Retinal pigment epithelial cell (primary cell): ENCODE measurements at places on chromosomes 12 and 14.

DNA sequence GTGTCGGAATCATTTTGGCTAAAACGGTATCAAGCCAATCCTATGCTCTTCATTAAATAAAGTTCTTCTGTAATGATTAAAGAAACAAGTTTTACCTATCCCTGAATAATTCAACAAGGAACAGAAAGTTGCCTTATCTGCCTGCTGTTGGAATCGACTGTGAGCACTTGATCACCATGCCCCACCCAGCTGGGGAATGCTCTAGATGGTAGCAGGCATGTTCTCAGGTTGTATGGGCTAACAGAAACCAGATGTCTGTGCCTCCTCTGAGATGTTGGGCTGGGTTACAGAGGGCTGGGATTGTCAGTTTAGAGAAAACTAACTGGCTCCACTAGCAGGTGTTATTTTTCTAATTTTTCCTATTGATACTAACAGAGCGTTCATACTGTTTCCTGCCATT, 28.9 kb downstream of the RTRAF start:
- no peak for DNase-seq

DNA sequence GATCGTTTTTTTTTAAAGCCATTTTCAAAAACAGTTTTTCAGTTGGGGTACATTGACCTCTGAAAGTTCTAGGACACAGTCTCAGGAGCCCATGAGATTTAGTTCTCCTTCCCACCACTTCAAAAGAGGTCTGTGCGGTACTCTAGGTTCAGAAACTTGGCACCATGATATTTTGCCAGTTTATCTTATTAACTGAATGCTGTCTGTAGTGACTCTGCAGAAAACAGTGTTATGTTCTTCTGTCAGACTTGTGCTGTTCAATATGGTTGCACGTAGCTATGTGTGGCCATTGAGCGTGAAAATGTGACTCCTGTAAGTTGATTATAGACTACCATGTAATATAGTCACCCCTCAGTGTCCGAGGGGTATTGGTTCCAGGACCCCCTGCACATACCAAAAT, 35.9 kb downstream of the CRADD start:
- no peak for DNase-seq

GRCh38 chr14:67943947-67944346, 124.4 kb downstream of the RAD51B start:
- peak; percentile 85 for DNase-seq

DNA sequence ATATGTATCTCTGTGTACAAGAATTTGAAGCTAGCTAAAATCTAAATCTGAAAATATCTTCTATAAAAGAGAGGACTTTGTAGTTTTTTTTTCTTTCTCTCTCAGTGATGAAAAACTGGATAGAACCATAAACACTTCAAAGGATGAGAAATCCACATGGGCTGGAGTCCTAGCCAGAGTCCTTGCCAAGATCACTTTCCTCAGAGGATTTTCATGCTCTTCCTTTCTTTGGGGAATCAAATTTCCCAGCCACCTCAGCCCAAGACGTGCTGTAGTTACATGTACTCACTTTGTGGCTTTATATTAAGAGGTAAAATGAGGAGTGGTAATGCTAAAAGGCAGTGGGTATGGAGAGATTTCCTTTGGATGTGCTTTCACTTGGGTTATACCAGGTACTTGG, 110.3 kb downstream of the SLC38A1 start:
- DNase-seq = no peak

GRCh38 chr14:99155173-99156089, 116.6 kb downstream of the BCL11B start:
- no peak for DNase-seq

GRCh38 chr14:94612174-94612573, at the start of gene SERPINA3:
Gene SERPINA3, plus strand, starts transcription at chr14:94612391. Its CDS starts 2,051 bp downstream, at chr14:94614442.
- DNase-seq = peak; percentile 54

- DNase-seq = no peak
These were observed 130.5 kb downstream of the SLC41A2 start for GRCh38 chr12:104827587-104827986.

DNA sequence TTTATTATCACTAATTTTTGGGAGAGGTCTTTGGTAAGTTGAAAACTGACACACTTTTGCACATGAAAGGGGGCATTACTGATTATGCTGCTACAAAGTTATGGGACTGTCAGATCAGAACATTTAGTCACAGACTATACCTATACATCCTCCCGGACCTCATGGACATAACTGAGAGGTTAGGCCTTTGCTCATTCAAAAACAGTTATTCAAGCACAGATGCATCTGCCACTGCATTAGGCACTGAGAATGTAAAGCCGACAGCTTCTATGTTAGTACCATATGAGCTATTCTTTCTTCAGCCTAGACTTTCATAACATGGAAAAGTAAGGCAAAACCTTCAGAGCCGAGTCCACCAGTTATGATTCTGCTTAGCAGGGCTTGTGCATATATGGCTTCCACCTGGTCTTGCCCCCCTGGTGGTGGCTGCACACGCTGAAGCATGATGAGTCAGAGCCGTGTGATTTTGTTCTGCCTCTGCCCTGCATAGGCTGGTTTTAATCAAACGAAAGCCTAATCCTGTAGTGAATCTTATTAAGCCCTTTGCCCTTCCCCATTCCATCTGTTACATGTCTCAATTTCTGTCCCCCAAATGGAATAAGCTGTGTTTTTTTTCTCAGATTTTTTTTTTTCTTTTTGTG, 21.8 kb upstream of the RNU6-8 start:
- peak; percentile 80 for DNase-seq

DNA sequence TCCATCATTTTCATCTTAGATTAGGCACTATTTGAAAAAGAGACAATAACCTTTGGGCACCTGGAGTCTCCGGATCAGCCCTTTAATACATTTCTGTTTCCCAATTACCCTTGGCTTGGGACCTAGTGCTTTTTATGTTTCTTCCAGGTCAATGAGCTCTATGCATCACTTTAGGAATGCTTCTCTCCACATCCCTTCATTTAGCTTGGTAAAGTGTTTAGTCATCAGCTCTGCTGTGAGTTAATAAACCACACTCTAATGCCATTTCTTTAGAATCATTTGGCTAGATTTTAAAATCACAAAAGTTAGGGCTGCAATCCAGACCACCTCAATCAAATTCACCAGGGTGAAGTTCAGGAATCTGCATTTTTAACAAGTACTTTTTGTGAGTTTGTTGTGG, 41.7 kb downstream of the RASSF9 start:
- DNase-seq = peak; percentile 55

DNA sequence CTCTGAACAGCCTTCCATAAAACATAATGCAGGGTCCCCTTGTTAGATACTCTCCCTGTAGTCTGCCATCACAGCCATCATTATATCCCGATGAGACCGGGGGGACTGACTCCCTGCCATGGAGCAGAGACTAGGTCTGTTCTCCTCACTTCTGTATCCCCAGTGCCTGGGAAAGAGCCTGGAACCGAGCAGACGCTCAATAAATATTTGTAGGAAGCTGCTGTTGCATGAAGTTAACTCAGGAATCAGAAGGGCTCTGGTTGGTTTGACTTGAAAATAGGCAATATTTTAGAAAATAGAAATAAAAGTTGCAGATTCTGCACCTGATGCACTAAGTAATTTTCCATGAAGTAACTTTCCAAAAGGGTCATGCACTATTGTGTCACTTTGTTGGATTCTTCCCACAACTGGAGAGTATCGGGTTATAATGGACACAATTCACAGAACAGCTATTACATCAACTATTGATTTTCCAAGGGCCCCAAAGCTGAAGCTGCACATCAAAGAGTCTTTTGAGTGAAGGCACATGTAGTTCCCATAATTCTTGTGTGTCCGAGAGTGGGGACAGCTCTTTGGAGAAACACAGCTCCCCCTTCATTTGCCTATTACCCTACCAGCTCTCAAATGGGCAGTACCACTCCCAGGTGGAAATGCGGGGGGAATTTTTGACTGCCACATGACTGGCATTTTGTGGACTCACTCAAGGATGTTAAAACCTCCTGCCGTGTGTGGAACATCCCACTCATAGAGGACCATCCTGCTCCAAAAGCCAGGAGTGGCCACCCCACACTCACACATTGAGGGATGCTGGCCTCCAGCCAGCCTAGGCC, 18.8 kb downstream of the CLMN start:
- DNase-seq = no peak

DNA sequence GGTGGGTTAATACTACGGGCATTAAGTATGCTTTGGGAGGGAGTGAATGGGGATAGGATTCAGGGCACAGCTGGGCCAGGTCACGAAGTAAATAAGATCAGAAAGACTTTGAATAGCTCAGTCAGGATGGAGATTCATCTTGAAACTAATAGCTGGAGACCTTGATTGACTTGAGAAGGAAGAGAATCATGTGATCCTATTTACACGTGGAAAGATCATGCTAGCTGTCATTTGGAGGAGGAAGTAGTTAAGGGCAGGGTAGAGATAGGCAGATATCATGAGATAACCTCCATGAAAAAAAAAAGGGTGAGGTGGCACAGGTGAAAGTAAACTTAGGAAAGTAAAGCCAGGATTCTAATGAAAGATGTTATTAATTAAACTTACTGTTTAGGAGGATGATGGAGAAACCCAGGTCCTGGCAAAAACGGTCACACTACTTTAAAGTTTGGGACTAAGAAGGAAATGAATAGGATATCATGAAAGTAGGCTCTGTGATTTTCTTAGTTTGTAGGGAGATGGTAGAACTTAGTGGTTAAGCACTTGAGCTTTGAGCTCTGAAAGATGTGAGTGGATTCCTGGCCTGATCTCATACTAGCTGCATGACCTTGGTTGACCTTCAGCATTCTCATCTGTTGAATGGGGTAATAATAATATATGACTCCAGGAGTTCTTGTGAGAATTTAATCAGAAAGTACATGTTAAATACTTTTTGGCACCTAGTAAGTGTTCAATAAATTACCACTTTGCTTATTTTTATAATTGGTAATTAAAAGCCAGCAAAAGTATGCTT, 439.0 kb downstream of the NRXN3 start:
- DNase-seq = no peak

GRCh38 chr12:128178966-128179365, 88.0 kb upstream of the TMEM132C start:
- DNase-seq = no peak

- no peak for DNase-seq
These were observed 4.8 kb downstream of the CNPY2 start for GRCh38 chr12:56311003-56311402.

GRCh38 chr12:2288471-2288870, 235.7 kb downstream of the CACNA1C start:
- no peak for DNase-seq

GRCh38 chr14:100680439-100681051, 46.1 kb upstream of the DLK1 start:
- DNase-seq = no peak

DNA sequence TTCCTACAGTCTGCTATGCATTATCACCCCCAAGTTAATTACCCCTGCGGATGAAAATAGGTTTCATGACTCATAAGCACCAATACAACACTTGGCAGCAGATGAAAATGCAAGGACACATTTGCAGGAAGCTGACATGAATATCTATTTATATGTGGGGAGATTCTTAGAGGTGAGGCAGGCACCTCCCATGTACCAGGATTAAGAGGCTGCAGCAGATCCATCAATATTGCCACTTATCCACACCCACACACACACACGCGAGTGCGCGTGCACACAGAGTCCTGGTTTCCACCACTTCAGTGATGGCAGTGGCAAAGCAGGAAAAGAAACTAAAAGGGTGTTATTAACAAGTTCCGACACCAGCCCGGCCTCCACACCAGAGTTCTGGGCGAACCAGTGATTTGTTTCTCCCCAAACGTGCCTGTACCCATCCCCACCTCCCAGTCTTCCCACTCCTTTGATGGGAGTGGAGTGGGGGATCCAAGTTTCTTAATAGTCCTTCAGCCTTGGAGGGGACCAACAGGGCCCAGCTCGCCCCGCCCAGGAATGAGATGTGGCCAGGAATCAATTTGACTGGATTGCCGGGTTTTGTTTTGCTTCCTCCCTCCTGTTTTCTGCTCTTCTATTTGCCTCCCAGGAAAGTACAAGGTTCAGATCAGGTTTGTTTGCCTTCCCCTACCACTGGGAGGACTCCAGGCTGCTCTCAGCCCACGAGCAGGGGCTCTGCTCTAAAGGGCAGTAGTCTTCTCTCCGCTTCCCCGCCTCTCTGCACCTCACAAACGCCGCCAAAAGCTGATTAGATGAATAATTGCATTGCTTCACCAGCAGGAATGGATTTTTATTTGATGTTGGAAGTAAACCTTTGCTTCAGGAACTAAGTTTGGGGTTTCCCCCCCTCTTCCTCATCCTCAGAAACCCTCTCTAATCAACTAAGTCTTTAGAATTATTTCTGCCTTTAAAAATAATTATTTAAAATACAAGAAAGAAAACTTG, 5.2 kb downstream of the IRF2BPL start:
- DNase-seq = no peak

DNA sequence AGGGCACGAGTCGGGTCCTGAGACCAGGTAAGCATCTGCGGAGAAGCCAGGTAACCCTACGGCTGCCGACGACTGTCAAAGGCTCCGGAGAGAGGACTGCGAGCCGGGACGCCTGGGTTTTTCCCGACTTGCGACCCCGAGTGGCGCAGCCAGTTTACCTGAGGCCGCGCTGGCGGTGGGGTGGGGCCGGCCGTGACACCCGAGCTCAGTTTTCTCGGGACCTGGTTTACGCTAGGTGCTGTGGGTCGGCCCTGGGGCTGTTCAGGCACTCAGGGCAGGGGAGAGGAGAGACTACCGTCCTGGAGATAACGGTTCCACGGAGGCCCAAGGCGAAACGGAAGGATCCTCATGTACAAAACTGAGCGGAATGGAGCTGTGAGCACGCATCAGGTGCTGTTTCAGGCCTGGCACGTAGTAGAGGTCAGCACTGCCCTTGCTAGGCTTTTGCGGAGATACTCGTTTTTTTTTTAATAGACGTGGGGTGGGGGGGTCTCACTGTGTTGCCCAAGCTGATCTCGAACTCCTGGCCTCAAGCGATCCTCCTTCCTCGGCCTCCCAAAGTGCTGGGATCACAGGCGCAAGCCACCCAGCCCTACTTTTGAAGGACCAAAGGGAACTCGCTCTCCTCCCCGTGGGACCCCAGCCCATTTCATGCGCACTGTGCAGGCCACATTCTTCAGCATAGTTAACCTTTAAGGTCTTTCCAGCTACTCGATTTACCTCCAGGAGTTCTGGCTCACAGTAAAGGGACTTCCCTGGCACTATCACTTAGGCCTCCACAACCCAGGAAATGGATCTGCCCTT, 471 bp downstream of the MTRFR start:
- no peak for DNase-seq

DNA sequence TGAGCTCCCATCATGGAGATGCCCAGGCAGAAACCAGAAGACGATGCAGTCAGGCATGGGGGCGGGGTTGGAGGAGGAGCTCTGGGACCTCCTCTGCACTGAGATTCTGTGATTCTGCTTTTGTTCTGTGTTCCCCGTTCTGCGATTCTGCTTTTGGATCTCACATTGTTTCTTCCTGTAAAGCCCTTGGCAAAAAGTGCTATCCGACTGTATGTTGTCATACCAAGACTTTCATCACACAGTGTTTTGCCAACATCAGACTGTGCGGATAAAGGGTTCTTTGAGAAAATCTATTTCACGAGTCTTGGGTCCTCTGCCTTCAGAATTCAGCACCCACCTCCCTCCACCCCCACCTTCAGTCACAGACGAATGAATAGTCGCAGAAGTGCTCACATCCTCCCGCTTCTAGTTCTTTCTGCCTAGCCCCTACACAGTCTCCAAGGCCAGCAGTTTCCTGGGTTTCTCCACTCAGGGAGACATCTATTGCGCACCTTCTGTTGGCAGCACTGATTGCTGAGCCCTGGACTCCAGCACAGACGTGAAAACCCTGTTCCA, 24.7 kb upstream of the PWP1 start:
- no peak for DNase-seq

- no peak for DNase-seq
These were observed 53.9 kb upstream of the AP4S1 start for GRCh38 chr14:30971586-30971985.

GRCh38 chr12:52053536-52054209, 2.4 kb downstream of the NR4A1 start:
- no peak for DNase-seq
